ENCODE measurements at places on chromosomes 16 and 17. TPM values are rescaled to one million over a fixed set of nuclear protein-coding genes. Genes with fewer than 3 reads are reported as not detected.

The PRPSAP1 gene
- polyA plus RNA-seq: 118 TPM

The SPATA2L gene
- polyA plus RNA-seq: 8.6 TPM

The HOXB9 gene
- polyA plus RNA-seq: not detected

The GRAP gene
- polyA plus RNA-seq: 0.02 TPM

The MYH13 gene
- polyA plus RNA-seq: not detected

The FOXJ1 gene
- not detected for polyA plus RNA-seq

The PROCA1 gene
- polyA plus RNA-seq: 7.1 TPM

- no peak for DNase-seq
Observed at GRCh38 chr17:50598487-50598886, 36.2 kb upstream of the ABCC3 start.

DNA sequence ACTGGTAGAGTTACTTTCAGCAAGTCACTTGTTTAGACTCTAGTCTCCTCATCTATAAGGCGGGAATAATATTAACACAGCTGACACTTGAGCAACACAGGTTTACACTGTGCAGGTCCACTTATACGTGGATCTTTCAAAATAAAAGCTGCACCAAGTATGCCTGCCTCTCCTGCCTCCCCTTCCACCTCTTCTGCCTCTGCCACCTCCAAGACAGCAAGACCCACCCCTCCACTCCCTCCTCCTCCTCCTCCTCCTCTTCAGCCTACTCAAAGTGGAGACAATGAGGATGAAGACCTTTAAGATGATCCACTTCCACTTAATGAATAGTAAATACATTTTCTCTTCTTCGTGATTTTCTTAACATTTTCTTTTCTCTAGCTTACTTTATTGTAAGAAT is 285.6 kb downstream of the FTO start:
- DNase-seq: no peak

DNA sequence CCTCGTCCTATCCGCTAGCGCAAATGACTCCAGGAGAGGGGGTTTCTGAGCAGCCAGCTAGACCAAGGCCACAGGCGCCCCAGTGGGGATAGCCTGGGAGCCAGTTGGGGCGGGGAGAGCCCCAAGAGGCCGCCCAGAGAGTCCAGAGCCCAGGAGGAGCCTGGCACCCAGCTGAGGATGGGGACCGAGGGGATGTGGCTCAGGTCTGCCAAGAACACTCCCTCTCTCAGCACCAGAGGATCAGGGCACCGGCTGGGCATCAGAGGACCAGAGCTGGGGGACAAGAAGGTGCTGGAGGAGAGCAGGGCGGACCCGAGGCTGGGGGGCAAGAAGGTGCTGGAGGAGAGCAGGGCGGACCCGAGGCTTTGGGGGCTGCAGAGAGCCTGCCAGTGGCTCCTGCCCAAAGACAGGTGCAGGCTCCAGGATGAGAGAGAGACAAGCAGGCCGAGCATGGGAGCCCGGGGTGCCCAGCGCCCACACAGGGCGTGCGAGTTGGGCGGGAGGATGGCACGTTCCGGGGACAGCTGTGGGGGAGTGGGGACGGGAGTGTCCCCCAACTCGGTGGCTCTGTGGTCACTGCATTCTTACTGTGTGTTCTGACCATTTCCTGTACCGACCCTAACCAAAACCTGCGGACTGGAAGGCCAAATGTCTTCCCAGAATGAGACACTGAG is 39.4 kb downstream of the TIMM22 start:
- DNase-seq: no peak

DNA sequence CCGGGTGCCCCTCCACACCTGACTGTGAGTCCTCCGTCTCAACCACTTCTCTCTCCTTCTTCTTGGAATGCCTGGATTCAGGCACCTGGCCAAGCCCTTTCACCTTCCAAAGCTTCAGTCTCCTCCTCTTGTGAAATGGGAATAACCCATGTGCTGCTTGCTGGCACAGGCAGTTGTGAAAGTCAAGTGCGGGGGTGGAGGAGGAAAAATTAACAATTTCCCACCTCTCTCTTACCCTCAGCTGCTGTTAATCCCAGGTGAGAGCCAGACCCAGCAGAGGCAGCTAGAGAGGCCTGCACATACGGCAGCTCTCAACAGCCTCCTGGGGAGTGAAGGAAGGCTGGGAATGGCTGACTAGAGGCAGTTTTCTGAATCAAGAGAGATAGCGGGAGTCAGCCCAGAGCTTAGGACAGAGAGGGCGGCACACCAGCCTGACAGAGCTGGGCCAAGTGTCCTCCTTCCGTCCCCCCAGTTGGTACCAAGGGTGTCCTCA is 77.9 kb upstream of the LGALS9 start:
- DNase-seq: no peak

- peak; percentile 81 for DNase-seq
Observed at GRCh38 chr16:2856061-2856670, 1.8 kb downstream of the PRSS22 start.

DNA sequence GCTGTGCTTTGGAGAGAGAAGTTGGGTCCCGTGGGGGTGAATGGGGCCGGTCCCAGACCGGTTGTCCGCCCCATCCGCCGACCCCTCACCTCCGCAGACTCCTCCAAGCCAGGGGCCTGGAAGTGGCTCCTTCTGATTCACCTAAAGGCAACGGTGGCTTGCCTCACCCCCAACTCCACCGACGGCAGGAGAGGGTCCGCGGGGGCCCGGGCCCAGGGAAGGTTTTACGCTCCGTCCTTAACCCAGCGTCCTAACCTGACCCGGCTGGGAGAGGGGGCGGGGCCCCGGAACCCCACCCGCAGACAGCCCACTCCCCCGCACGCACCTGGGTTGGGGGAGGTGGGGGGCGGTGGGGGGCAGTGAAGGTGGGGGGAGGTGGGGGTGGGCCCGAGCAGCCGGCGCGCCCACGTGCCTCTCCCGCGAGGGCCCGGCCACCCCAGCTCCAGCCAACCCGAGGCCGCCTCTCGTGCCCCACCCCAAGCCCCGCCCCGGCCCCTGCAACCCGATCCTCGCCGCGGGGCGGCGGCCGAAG is 12.7 kb upstream of the CD300A start:
- DNase-seq: peak; percentile 99

GRCh38 chr17:82080789-82081464 is 15.3 kb upstream of the DUS1L start:
- no peak for DNase-seq

DNA sequence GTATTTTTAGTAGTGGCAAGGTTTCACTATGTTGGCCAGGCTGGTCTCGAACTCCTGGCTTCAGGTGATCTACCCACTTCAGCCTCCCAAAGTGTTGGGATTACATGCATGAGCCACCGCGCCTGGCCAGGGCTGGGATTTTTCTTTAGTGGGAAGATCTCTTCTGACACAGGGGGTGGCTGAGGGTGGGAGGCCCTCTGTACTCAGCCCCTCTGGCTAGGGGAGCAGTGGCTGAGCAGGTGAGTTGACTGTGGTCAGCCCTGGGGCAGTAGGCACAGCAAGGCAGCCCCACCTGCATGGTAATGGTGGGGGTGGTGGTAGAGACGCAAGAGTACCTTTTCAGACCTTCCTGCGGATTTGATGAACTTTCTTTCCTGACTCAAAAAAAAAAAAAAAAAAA is 12.3 kb upstream of the GPRC5B start:
- DNase-seq: no peak

- DNase-seq: no peak
Observed at GRCh38 chr17:1829216-1829591, 498 bp downstream of the SMYD4 start.

Data from SK-N-SH (cell line).